GM18507 (cell line): ENCODE measurements at places on chromosomes 4 and X.

DNA sequence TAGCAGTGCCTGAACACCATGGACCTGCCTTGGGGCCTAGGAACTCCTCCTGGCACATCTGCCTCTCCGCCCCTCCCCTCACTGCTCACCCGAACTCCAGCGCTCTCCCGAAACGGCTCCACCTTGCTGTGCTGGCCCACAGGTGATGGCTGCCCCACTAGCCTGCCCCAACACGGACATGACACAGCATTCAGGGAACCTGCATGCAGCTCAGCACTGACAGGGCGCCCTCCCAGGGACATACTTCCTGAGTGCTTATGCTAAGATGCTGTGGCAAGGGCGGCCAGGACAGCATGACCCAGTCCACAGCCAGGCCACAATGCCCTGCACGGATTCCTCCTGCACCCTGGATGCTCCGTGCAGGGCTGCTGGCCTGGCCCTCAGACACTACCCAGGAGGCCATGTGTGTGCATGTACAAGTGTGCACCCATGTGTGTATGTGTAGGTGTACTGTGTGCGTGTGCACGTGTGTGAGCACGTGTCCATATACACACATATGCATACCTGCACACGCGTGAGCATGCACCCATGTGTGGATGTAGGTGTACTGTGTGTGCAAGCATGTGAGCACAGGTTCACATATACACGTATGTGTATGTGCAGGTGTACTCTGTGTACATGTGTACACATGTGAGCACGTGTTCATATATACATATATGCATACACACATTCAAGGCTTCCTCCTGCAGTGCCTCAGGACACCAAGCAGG lies 6.0 kb downstream of the TMEM271 start:
- no peak for DNase-seq

GRCh38 chr4:139735381-139736273 lies 70.0 kb downstream of the MGST2 start:
- no peak for DNase-seq

DNA sequence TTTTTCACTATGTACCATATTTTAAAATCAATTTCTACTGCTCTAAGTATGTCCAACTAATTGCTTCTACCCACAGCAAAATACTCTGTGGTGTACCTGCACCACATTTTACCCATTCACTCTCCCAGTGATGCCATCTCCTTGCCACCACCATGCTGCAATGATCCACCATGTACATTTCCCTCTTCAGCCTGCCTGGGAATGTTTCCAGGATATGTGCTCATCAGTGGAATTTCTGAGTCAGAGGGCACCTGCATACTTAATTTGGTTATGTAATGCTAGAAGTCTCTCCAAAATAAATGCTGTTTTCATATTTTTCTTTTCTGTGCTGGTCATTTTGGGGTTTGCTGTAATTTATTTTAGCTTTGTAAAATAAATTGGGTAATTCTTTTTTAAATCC lies 33.2 kb upstream of the OCIAD2 start:
- DNase-seq, result no peak

DNA sequence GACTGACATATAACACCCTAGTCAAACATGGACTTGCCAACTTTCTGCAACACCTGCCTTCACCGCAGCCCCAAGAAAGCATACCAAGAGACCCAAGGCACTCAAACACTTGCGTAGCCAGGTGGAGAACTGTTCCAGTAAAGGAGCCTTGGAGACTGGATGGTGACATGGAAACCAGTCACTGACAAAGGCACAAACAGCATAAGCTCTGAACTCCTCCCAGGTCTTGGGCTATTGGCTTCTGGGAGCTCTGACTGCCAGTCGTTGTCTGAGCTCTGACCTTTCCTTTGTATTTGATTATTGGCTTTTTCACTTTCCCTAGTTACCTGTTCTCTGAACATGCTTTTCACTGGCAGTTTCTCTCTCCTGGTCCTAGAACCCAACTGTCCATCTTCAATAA lies 38.3 kb downstream of the ARAP2 start:
- DNase-seq, result no peak

DNA sequence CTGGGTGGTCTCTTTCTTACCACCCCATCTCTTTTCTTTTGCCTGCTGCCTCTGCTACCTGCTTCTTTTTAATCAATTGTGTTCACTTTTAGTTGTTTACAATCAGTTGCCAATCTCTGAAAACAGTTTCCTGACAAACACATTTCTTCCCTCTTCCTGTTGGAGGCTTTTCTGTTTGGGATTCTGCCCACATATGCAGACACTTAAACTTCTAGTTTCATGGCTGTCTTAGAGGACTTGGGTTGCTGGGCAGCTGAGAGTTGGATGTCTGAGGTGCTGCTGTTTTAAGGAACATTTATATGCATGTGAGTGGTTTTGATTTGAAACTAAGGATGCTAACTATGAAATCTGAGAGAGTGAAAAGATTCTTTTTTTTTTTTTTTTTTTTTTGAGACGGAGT lies 112.3 kb upstream of the LIMCH1 start:
- no peak for DNase-seq

DNA sequence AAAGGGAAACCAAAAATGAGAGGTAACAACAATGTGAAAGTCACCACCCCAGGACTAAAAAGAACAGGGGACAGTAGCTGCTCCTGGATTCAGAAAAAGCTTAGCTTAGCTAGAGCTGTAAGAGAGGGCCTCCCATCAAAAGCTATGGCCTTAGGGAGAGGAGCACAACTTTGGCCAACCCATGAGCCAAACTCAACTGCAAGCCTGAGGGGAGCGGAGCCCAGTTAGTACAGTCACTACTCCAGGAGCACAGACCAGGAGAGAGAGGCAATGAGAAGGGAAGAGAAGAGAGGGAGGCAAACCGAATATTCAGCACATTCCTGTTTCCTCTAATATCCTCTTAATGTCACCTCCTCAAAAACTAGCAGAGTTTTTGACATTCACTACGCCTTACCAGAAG lies 917.1 kb upstream of the INTU start:
- DNase-seq, result no peak

- peak; percentile 4 for DNase-seq
Measured at GRCh38 chrX:6021316-6022091, 207.2 kb downstream of the NLGN4X start.
